ENCODE measurements at places on chromosomes 7 and 10.
A peak's percentile ranks its signal among the peaks of the same experiment; 100 is the strongest.

DNA sequence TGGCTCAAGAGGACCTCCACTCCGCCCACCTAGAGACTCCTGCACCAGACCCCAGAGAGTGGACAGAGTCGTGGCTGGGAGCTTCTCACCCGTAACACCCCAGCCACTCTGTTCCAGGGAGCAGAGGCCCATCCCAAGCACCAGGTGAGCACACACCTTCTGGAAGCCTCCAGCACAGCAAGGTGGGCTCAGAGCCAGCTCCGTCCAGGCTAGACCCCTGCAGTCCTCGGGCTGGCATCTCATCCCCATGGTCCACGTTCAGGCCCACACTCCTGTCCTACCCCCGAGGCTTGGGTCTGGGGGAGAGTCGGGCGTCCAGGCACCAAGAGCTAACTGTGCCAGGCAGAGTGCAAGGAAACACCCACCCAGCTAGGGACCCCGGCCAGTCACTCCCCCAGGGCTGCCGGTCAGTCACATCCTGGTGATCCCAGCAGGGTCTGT, 13.2 kb downstream of the PDGFA start:
- no peak for DNase-seq

DNA sequence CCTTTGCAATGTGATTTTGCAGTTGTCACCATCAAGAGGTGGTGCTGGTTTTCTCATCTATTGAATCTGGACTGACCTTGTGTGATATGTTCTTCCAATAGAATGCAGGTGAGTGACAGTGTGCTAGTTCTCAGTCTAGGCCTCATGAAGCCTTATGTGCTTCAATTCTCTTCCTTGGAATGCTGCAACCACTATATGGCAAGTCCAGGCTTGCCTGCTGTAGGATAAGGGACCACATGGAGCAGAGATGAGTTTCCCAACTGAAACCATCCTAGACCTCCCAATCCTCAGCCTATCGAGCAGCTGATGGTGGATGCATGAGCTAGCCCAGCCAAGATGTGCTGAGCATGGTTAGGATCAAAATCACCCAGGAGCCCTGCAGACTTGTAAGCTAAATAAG, 32.6 kb upstream of the ARHGAP21 start:
- no peak for DNase-seq

GRCh38 chr7:128381161-128381821, 19.8 kb upstream of the PRRT4 start:
- peak; percentile 59 for DNase-seq

GRCh38 chr10:22518167-22518724, 172.9 kb downstream of the SPAG6 start:
- DNase-seq, result no peak

Data from inflammatory macrophage treated with lipopolysaccharide for 4 hours (primary cell).